Psoas muscle (tissue), 8 donors: ENCODE measurements at places on chromosomes 5 and 9. TPM values are rescaled to one million over a fixed set of nuclear protein-coding genes. Genes with fewer than 3 reads are reported as not detected.

The CARD6 gene
- total RNA-seq = 3.5 TPM

DNA sequence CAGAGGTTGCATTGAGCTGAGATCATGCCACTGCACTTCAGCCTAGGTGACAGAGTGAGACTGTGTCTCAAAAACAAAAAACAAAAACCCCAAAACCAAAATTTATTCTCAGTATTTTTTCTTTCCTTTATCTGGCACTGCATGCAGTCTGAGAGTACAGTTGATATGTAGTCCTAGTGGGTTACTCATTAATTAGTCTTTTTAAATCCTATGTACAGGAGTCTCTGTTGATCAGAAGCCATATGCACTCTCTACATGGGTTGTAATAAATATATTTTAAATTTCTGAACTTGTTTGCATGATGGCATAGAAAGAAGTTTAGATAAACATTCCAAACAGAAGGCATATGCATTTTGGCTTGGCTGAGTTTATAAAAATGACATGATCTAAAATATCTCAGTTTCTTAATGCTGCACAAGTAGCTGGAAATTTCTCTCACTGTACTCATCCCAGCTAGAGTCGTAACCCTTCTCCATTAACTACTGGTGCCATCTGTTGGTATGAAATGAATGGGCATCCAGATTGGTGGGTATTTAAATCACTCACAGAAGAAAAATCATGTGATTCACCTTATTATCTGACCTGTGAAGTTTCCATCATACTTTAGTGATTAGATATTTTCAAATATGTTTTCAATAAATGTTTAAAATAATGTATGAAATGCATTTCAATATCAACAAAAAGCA, 284.8 kb downstream of the CTNND2 start:
- no peaks in the 10 kb centered on the region for H3K36me3 ChIP-seq
- no peak overlapping the region for H3K4me3 ChIP-seq
- H3K4me1 ChIP-seq = no peaks in the 10 kb centered on the region
- H3K27ac ChIP-seq = no peak overlapping the region
- no peak for DNase-seq
- H3K27me3 ChIP-seq = no peaks in the 10 kb centered on the region

- no peaks in the 10 kb centered on the region for H3K4me1 ChIP-seq
- H3K27me3 ChIP-seq = peaks cover 22% of the 10 kb centered on the region
- no peaks in the 10 kb centered on the region for H3K36me3 ChIP-seq
- H3K4me3 ChIP-seq = no peak overlapping the region
Observed at GRCh38 chr5:1184163-1184470, 17.3 kb upstream of the SLC6A19 start.

The IL9 gene
- not detected for total RNA-seq

The ZNF474 gene
- 0.77 TPM for total RNA-seq

The F2RL1 gene
- 0.15 TPM for total RNA-seq

The FCHSD1 gene
- total RNA-seq = 2.3 TPM
